ENCODE measurements at places on chromosomes 6 and 20. TPM values are rescaled to one million over a fixed set of nuclear protein-coding genes. Genes with fewer than 3 reads are reported as not detected.

ARMH2 gene
- not detected for total RNA-seq

CDSN gene
- not detected for total RNA-seq

ARMC2 gene
- total RNA-seq, result 7.2 TPM

WFDC10A gene
- not detected for total RNA-seq

DNA sequence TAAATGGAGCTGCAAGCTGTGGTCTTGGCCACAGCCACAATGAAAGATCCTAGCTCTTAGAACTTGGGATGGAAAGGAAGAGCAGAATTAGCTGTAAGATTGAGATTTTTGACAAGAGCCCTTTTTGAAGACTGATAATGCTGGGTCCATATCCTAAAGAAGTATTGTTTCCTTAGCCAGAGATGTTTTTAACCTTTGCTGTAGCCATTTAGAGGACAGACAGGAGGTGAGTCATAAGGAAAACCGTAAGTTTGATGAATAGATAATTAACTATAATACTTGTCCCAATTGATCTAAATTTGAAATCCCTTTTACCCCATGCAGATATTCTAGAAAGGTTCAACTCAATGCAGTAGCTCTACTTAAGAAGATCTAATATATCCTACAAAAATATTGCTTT lies 213.7 kb downstream of the HTR1B start:
- no peak for DNase-seq

- DNase-seq, result no peak
Observed at GRCh38 chr6:144435602-144436426, 150.7 kb downstream of the UTRN start.

- DNase-seq, result no peak
Observed at GRCh38 chr6:105799056-105799455, 287.1 kb upstream of the PRDM1 start.

- no peak for DNase-seq
Observed at GRCh38 chr6:32843331-32843978, 392 bp downstream of the PSMB8 start.

- DNase-seq, result no peak
Observed at GRCh38 chr6:110822249-110822648, 7.0 kb upstream of the CDK19 start.

- DNase-seq, result no peak
Observed at GRCh38 chr6:32215617-32216016, 8.2 kb downstream of the NOTCH4 start.

GRCh38 chr6:42295181-42295580 lies 77.5 kb upstream of the MRPS10 start:
- no peak for DNase-seq

- no peak for DNase-seq
Observed at GRCh38 chr20:19049514-19049913, 162.9 kb upstream of the SLC24A3 start.

DNA sequence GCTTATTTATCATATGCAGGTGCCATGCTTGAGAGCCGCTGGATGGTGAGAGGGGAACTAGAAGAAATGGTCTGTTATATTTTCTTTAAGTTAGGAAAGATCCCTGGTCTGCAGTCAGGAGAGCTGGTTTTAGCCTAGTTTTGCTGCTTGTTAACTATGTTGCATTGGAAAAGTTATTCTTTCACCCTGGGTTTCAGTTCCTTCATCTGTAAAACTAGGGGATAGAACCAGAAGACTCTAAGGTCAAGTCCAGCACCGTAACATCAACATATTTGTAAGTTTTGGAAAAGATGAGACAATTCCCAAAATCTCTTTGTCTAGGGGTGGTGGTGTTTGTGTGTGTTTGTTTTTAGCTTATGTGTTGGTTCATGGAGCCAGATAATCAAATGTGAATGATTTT lies 304.0 kb downstream of the QKI start:
- no peak for DNase-seq

- DNase-seq, result no peak
Observed at GRCh38 chr6:151130329-151130728, 109.4 kb upstream of the AKAP12 start.

All from urinary bladder (tissue), 4 donors.